ENCODE measurements at places on chromosomes 1 and 21. TPM values are rescaled to one million over a fixed set of nuclear protein-coding genes. Genes with fewer than 3 reads are reported as not detected.

- no peak for DNase-seq
These were observed 415.3 kb upstream of the CAMK1G start for GRCh38 chr1:209168204-209168603.

The EFNA3 gene
- 7.5 TPM for total RNA-seq

- DNase-seq: peak; percentile 33
These were observed at the start of gene TRAF5 for GRCh38 chr1:211326528-211327345. Gene TRAF5, plus strand, starts transcription at chr1:211326833. Its CDS starts 26,407 bp downstream, at chr1:211353240.

The FCER1G gene
- 6.1 TPM for total RNA-seq

GRCh38 chr21:41638201-41638790 lies 128.6 kb downstream of the RIPK4 start:
- DNase-seq: no peak

DNA sequence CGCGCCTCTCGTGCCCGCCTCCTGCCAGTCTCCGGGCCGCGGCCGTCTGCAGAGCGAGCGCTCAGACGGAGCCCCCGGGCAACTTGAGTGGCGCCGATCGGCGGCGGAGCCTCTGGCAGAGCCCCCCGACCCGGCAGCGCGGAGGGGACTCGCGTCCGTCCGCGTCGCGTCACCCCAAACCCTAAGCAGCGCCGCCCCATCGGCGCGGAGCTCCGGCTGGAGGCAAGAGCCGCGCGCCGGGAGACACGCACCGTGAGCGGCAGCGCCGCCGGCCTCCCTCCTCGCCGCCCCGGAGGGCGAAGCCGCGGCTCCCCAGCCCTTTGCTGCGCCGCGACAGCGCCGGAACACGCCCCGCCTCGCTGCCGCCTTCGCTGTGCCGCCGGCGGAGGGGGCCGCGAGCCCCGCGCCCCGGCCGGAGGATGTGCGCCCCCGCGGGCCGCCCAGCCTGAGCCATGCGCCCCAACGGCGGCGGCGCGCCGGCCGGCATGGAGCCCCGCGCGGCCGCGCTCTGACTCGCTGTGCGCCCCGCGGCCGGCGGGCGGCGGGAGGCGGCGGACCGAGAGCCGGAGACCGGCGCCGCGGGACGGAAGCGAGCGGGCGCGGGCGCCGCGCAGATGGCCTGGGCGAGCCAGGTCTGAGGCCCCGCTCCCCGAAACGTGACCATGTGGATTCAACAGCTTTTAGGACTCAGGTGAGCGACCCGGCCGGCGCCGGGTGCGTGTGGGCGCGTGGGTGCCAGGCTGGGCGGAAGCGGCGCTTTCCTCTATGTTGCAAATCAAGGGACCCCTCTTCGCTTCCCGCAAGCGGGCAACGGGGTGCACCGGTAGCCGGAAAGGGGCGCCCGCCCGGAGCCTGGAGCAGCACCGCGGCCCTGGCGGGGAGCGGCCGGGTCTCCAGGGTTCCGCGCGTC lies 610 bp downstream of the AJAP1 start:
- DNase-seq: no peak

- peak; percentile 18 for DNase-seq
These were observed 573.1 kb downstream of the USP25 start for GRCh38 chr21:16302851-16303282.

The SLAMF7 gene
- total RNA-seq: 1.8 TPM

DNA sequence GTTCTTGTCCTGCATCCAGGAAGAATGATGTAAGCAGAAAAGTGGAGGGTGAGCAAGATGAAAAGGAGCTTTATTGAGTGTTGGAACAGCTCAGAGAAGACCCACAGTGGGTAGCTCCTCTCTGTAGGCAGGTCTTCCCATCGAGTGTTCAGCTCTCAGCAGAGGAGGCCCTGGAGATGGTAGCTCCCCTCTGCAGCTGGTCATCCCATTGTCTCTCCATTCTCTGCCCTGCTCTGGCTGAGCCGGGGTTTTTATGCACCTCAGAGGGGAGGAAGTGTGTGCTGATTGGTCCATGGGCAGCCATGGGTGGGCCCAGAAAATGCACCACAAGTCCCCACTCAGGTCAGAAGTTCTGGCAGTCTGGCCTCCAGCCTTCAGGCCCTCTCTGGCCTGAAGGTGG lies 713.7 kb downstream of the MATN1 start:
- DNase-seq: no peak

DNA sequence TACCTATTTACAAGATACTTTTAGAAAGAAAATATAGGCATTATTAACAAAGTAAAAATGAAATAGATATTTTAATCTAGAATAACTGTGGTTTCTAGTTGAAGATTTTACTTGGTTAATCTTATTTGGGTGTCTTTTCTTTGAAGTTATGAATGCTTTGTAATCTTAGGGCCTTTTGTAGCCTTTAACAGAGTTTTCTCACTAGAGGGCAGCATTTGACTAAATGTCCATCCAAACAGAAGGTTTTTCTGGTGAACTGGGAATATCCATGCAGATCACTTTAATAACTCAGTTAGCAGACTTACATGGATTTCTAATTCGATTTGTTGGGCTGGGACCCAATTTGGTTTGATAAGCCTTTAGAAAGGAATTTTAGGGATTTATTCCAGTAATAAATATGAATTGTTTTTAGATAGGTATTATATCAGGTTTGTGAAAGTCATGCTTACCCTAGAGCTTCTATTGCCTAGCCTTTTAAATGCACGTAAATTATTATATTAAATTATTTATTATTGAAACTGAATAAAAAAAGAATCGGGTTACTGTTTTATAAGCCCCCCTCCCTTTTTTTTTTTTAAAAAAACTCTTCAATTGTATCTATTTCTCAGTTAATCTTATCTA lies 119.7 kb downstream of the ZNF326 start:
- DNase-seq: peak; percentile 29

DNA sequence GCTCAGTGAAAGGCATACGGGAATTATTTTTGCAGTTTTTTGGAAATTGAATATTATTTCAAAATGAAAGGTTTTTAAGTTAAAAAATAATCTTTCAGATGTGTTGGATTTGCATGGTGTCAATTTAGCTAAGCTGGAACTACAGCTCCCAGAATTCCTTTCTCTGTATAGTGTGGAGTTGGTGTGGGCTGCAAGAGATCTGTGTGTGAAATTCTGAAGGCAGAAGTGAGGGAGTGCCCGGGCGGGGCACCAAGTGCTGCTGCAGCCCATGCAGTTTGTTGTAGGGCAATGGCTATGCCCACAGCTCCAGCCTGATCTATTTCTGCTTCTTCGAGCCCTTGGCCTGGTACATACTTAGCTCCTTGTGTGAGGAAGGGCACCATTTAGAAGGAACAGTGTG lies 60.5 kb upstream of the CSF1 start:
- no peak for DNase-seq

The FMO5 gene
- total RNA-seq: 0.37 TPM

The TNFRSF25 gene
- total RNA-seq: 0.81 TPM

The FHAD1 gene
- total RNA-seq: 0.17 TPM
